ENCODE measurements at places on chromosomes 13 and 19. TPM values are rescaled to one million over a fixed set of nuclear protein-coding genes. Genes with fewer than 3 reads are reported as not detected.

Gene FFAR2
- not detected for total RNA-seq

- H3K27ac ChIP-seq, result no peak overlapping the region
- no peak for DNase-seq
- H3K4me3 ChIP-seq, result no peak overlapping the region
- peaks cover 26% of the 10 kb centered on the region for H3K4me1 ChIP-seq
- no peaks in the 10 kb centered on the region for H3K27me3 ChIP-seq
These were observed 11.2 kb downstream of the CLASRP start for GRCh38 chr19:45050036-45050435.

- no peak for DNase-seq
- no peak overlapping the region for H3K4me3 ChIP-seq
- H3K27me3 ChIP-seq, result no peaks in the 10 kb centered on the region
- H3K4me1 ChIP-seq, result peaks cover 44% of the 10 kb centered on the region
- peaks cover 3% of the 10 kb centered on the region for H3K36me3 ChIP-seq
These were observed 5.8 kb downstream of the SSBP4 start for GRCh38 chr19:18424890-18425514.

- H3K4me1 ChIP-seq, result no peaks in the 10 kb centered on the region
- H3K36me3 ChIP-seq, result no peaks in the 10 kb centered on the region
- DNase-seq, result no peak
- no peak overlapping the region for H3K4me3 ChIP-seq
These were observed 134.2 kb downstream of the FRY start for GRCh38 chr13:32165796-32166195.

DNA sequence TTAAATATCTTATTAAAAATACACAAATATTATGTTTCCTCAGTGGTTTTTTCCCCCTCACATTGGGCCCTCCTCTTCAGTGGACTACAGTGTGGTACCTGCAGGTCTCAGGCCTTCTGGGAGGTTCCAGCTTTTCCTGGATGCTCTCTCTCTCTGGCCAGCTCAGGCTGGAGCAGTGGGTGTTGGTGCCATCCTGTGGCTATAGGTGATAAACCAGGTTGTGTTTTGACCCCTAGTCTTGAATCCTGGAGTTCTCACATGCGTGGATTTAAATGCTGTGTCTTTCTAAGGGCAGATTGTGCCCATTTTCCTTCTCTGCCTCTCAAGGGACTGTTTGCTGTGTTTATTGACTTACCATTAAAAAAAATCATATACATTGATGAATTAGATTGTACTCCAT, 41.2 kb upstream of the ZNF527 start:
- H3K27ac ChIP-seq, result no peak overlapping the region
- no peaks in the 10 kb centered on the region for H3K27me3 ChIP-seq
- no peaks in the 10 kb centered on the region for H3K4me1 ChIP-seq
- DNase-seq, result no peak
- peaks cover 51% of the 10 kb centered on the region for H3K36me3 ChIP-seq
- no peak overlapping the region for H3K4me3 ChIP-seq

Gene CLDN10
- total RNA-seq, result not detected

Data from activated T-helper 1 cell treated with anti-CD3 and anti-CD28 coated beads, Interleukin-12 subunit alpha, Interleukin-12 subunit beta, Interleukin-2, Interleukin-4 antibody, amounts not matched to agents 30 ng/mL and 10 ng/mL and 1 ng/mL, durations not matched to agents 14 hours and 24 hours and 36 hours (primary cell).